Right kidney (tissue), 9 donors: ENCODE measurements at places on chromosomes 11 and 22.

- peak; percentile 32 for DNase-seq
These were observed 17.8 kb downstream of the SLC25A18 start for GRCh38 chr22:17581056-17581455.

DNA sequence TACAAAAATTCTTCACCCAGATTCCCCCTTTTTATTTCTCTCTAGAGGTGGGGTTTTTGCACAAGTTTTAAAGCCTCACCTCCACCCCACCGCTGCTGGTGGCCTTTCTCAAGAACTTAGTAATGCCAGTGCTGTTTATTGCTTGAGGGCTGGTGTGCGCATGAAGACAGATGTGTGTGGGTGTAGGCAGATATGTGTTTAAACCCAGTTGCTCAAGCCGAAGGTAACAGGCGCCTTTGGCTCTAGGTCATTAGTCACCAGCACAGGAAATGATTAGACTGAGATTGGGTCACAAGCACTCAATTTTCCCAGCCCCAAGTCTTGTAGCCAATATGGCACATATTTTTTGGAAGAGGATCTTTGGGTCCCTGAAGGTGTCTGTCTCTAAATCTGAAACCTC, 2.7 kb upstream of the CLMP start:
- DNase-seq: no peak

DNA sequence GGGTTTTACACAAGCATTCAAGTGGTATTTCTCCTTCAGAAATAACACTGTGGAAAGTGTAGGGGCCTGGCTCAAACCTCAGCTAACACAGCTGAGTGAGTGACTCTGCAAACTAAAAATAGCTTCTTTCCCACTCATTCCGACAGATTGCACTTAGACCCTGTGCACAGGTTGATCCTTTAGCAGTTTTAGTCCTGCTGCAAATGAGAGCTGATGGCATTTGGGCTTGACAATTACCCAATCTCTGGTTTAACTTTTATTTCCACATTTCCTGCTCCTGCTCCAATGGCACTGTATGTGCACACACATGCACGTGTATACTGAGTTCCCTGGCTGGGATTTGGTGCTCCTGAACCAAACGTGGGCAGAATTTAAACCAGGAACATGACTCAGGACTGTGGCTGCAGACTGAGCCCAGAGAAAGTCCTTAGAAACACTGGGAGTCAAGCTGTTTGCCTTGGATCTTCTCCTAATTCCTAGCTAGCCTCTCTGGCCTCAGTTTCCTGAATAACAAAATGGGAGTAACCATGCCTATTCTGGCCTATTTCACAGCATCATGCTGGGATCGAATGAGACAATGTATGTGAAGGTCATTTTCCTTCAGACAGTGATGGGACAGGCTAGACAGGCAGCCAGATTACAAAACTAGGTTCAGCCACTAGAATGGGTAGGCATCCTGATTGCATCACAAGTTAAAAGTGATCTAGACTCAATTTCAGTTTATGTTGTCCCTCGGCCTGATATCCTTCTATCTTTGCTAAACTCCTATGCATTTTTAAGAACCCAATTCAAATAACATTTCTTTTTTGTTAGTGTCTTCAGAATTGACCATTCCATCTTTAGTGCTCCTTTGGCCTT, 58.2 kb downstream of the SERGEF start:
- no peak for DNase-seq

DNA sequence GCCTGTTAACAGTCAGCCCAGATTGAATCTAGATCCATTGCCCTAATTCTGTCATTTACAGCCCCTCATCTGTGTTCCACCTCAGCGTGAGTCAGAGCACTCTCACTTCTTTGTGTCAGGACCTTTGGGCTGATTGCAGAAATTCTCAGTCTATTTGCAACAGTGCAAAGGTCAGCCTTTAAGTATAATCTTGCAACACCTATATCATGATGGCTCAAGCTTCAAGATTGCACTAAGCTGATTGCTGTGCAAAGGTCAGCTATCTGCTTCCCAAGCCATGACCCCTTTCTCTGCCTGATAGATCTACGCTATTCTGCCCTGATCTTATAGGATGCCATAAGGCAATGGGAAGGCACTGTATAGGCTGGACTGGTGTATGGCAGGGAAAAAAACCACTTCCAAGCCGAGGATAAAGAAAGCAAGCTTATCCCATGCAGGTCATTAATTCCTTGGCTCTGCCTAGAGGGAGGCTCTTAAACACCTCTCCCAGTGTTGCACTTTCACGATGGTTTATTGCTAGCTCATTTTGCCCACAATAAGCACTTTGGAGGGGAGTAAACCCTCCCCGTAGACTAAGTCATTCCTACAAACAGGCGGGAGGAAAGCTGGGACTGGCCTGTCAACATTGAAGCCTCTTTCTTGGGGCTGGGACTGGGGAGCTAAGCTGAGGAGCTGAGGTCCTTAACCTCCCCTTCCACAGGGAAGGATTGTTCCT, 100.6 kb downstream of the RRAS2 start:
- DNase-seq: no peak

DNA sequence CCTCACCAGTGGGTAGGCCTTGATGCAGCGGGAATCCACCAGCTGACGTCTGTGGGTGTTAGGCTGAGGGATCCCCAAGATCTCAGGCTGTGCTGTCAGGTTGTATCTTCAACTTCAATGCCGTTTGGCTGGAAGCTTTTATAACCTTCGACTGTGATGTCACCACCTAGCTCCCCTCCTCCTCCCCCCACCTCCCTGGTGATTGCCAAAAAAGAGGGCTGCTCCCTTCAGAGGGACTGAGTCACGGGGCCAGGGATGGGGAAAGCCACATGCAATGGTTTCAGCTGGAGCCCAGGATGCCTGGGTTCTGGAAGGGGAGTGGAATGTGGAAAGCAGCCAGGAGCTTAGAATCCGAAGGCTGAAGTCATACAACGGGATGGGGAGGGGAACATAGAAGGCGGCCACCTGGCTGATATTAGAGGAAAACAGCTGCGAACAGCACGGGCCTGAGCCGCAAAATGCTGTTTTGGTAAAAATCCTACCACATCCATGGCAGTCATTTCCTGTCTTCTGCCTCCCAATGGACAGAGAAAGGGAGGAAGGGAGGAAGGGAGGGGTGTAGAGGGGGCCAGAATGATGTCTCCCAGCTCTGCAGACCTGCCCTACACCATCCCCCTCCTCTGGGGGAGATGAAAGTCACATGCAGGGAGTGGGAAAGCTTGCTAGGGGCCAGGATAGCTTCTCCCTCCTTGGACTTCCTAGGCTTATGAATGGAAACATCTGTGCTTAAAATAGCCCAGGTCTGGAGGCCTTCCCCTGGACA, at the start of gene LRRN4CL:
Gene LRRN4CL (minus strand): TSS at position 110 of the 763 bp plus-strand sequence. CDS start 1,022 bp downstream, outside the sequence.
- peak; percentile 17 for DNase-seq

GRCh38 chr11:128766591-128767081, 72.8 kb downstream of the FLI1 start:
- peak; percentile 31 for DNase-seq
